Stomach (tissue), 19 donors: ENCODE measurements at places on chromosomes 16 and 17.

DNA sequence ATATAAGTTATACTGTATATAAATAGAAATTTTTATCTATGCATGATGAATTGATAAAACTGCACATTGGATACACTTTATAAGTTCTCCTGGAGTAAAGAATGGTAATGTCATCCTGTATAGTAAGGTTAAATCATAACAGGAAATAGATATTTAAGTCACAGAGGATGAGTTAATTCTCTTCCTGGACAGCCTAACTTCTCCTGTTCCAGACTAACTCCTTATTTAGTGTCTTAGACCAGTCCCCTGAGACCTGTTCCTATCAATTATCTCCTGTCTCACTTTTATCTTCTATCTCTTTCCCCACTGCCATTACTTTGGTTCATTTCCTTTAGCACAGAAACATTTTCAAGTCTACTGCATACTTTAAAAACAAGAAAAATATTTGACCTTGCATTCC is 46.5 kb downstream of the SSH2 start:
- no peaks in the 10 kb centered on the region for H3K36me3 ChIP-seq
- no peak overlapping the region for H3K4me3 ChIP-seq
- no peaks in the 10 kb centered on the region for H3K4me1 ChIP-seq
- H3K27ac ChIP-seq = no peak overlapping the region
- no peak for DNase-seq

GRCh38 chr17:36135465-36135864 is 31.8 kb downstream of the CCL4 start:
- no peak for DNase-seq
- no peak overlapping the region for H3K4me3 ChIP-seq
- no peaks in the 10 kb centered on the region for H3K27me3 ChIP-seq
- no peaks in the 10 kb centered on the region for H3K4me1 ChIP-seq
- H3K27ac ChIP-seq = no peak overlapping the region

DNA sequence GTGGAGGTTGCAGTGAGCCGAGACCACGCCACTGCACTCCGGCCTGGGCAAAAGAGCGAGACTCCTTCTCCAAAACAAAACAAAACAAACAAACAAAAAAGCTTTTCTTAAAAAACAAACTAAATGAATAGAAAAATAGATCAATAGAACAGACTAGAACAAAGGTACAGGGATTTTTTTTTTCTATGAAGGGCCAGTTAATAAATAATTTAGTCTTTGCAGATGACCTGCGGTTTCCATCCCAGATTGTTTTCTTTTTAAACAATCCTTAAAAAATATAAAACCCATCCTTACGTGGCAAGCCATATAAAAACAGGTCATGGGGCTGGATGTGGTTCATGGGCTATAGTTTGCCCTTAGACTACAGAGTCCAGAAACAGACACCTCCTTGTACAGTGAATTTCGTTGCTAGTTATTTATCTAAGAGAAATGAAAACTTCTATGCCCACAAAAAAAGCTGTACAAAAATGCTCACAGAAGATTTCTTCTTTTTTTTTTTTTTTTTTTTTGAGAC is 45.4 kb downstream of the CREBBP start:
- H3K4me3 ChIP-seq = no peak overlapping the region
- H3K27ac ChIP-seq = no peak overlapping the region
- no peak for DNase-seq
- H3K4me1 ChIP-seq = no peaks in the 10 kb centered on the region

DNA sequence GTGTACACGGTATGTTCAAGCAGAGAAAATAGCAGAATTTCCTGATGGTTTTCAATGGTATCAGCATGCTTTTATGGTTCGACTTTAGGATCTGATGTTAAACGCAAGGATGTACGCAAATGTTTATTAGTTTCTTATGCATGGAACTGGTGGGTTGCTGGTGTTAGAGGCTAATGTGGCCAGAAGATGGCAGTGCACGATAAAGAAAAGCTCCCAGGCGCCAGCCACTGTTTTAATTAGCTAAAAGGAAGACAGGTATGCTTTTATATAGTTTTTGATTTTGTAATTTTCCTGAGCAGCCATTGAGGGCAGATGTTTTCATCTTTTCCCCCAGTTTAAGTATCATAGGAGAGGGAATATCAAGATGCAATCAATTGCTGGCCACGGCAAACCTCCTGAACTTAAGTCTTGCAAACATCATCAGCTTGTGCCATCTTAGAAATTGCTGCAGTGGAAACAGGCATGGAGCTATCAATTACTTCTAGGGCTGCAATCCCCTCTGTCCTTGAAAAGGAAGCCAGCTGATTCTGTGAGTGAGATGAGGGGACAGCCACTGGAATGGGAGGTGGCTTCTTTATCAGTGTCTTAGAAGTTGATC is 648.5 kb upstream of the RBFOX1 start:
- peak; percentile 45 for DNase-seq
- H3K36me3 ChIP-seq = no peaks in the 10 kb centered on the region
- no peak overlapping the region for H3K4me3 ChIP-seq
- H3K4me1 ChIP-seq = no peaks in the 10 kb centered on the region
- no peaks in the 10 kb centered on the region for H3K27me3 ChIP-seq
- no peak overlapping the region for H3K27ac ChIP-seq

GRCh38 chr16:67683767-67684166 is 17.2 kb downstream of the C16orf86 start:
- H3K27me3 ChIP-seq = no peaks in the 10 kb centered on the region
- H3K4me3 ChIP-seq = no peak overlapping the region
- no peaks in the 10 kb centered on the region for H3K4me1 ChIP-seq
- peaks cover 35% of the 10 kb centered on the region for H3K36me3 ChIP-seq
- no peak overlapping the region for H3K27ac ChIP-seq
- DNase-seq = no peak

- H3K27ac ChIP-seq = no peak overlapping the region
- no peak overlapping the region for H3K4me3 ChIP-seq
- no peak for DNase-seq
- no peaks in the 10 kb centered on the region for H3K27me3 ChIP-seq
- H3K36me3 ChIP-seq = peaks cover 92% of the 10 kb centered on the region
- peaks cover 15% of the 10 kb centered on the region for H3K4me1 ChIP-seq
These were observed 35.7 kb upstream of the TRAP1 start for GRCh38 chr16:3752984-3753383.

DNA sequence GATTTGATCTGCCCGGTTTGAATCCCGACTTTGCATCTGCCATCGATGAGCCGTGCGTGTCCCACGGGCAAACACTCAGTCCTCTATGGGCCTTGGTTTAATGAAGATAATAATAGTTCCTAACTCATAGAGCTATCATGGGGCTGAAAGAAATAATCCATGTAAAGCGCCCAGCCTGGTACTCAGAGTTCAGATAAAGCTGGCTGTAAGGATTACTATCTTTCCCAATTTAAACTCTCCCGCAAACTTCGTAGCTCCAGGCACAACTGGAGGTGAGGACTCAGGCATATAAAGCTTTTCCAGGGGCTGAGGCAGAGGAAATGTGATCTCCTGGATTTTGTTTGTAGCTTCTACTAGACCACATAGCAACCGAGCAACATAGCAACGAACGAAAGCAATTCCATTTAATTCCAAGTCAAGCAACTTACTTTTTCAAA is 16.3 kb downstream of the ALOX15 start:
- H3K27me3 ChIP-seq = no peaks in the 10 kb centered on the region
- H3K4me1 ChIP-seq = peaks cover 9% of the 10 kb centered on the region
- no peaks in the 10 kb centered on the region for H3K36me3 ChIP-seq
- H3K4me3 ChIP-seq = no peak overlapping the region
- H3K27ac ChIP-seq = no peak overlapping the region

- H3K4me1 ChIP-seq = no peaks in the 10 kb centered on the region
- H3K27ac ChIP-seq = no peak overlapping the region
- no peaks in the 10 kb centered on the region for H3K36me3 ChIP-seq
- peaks cover 33% of the 10 kb centered on the region for H3K27me3 ChIP-seq
- DNase-seq = no peak
These were observed 249.2 kb downstream of the FOXL1 start for GRCh38 chr16:86827521-86827920.

DNA sequence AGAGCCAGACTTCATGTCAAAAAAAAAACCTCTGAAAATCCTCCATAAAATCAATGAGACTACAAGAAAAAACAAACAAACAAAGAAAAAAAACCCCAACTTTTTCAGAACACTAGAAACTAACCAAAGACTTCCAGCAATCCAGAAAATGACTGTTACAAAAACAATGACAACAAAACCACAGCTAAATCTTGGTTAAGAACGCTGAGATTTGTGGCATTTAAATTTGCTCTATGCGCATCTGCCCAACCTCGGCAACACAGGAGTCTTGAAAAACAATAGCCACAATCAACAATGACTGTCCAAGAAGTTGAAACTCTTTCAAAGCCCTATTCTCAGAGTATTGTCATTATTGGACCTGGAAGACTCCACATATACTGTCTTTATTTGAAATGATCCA is 402.4 kb downstream of the ZFHX3 start:
- DNase-seq = no peak
- H3K27ac ChIP-seq = no peak overlapping the region
- no peaks in the 10 kb centered on the region for H3K36me3 ChIP-seq
- H3K4me3 ChIP-seq = no peak overlapping the region
- no peaks in the 10 kb centered on the region for H3K27me3 ChIP-seq

DNA sequence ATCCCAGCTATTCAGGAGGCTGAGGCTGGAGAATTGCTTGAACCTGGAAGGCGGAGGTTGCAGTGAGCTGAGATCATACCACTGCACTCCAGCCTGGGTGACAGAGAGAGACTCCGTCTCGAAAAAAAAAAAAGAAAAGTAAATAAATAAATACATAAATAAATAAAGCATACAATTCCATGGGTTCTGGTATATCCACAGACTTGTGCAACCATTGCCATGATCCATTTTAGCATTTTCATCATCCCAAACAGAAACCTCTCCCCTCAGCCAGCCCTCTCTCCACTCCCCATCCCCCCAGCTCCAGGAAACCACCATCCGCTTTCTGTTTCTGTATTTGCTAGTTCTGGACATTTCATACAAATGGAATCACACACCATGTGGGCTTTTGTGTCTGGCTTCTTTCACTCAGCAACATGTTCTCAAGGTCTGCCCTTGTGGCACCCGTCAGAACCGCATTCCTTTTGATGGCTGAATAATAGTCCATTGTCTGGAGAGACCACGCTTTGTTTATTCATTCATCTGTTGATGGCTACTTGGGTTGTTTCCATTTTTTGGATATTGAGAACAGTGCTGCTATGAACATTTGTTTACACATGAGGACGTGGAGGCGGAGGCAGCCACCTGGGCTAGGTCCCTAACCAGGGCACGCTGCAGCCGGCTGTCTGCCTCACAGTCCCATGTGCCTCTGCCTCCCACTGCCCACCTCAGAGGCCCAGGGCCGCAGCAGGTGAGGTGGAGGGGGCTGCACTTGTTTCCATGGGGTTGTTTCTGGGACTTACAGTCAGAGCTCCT is 76.2 kb downstream of the NT5M start:
- no peak overlapping the region for H3K4me3 ChIP-seq
- peaks cover 20% of the 10 kb centered on the region for H3K27me3 ChIP-seq
- no peak for DNase-seq
- H3K4me1 ChIP-seq = no peaks in the 10 kb centered on the region
- no peaks in the 10 kb centered on the region for H3K36me3 ChIP-seq
- no peak overlapping the region for H3K27ac ChIP-seq

DNA sequence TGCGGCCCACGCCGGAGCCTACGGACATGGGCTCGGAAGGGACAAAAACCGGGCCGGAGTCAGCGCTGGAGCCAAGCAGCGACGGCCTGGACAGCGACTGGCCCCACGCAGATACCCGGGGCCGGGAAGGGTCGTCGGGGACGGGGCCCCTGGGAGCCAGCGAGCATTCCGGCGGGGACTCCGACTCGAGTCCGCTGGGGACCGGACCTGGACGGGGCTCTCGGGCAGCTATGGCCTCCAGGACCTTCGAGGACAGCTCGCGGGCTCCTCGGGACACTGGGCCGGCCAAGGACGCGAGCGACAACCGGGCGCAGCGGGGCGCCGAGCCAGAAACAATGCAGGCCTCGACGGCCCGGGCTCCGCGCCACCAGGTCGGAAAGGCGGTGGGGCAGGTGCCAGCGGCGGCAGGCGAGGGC is 1.0 kb downstream of the MYO15B start:
- peak overlapping the region; percentile 91 for H3K27ac ChIP-seq
- H3K27me3 ChIP-seq = no peaks in the 10 kb centered on the region
- H3K36me3 ChIP-seq = peaks cover 7% of the 10 kb centered on the region
- H3K4me3 ChIP-seq = peak overlapping the region; percentile 63

GRCh38 chr17:14098246-14098645 is 28.9 kb downstream of the COX10 start:
- no peak for DNase-seq
- H3K36me3 ChIP-seq = peaks cover 4% of the 10 kb centered on the region
- H3K27ac ChIP-seq = no peak overlapping the region
- H3K4me1 ChIP-seq = no peaks in the 10 kb centered on the region
- H3K4me3 ChIP-seq = no peak overlapping the region

GRCh38 chr17:75113798-75114551 is 4.2 kb downstream of the ARMC7 start:
- H3K36me3 ChIP-seq = peaks cover 11% of the 10 kb centered on the region
- H3K4me3 ChIP-seq = peak overlapping the region; percentile 47
- peaks cover 72% of the 10 kb centered on the region for H3K4me1 ChIP-seq
- peak overlapping the region; percentile 84 for H3K27ac ChIP-seq

DNA sequence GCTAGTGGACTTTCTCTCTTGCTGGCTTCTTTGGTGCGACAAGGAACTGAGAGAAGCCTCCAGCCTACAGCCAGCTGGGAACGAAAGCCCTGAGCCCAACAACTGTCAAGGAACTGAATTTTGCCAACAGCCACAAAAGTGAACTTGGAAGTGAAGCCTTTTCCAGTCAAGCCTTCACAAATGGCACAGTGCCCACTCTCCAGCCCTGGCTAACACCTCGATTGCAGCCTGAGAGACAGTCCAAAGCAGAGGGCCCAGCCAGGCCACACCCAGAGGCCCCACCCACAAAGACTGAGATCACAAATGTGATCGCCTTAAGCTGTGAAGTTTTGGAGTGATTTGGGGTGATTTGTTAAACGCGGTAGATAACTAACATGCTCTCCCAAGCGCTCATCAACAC is 244.6 kb upstream of the SDK2 start:
- H3K27ac ChIP-seq = no peak overlapping the region
- no peak for DNase-seq
- no peaks in the 10 kb centered on the region for H3K4me1 ChIP-seq
- no peak overlapping the region for H3K4me3 ChIP-seq
- H3K36me3 ChIP-seq = no peaks in the 10 kb centered on the region

DNA sequence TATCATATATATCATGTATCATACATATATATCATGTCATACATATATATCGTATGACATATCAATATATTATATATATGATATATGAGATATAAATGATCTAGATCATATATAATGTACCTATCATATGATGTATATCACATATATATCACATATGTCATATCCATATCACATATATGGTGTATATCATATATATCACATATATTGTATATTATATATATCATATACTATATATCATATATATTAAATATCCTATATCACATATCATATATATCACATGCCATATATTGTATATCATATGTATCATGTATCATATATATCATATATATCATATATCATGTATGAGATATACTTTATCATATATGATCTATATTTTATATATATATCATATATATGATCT is 355.9 kb upstream of the RBFOX1 start:
- no peaks in the 10 kb centered on the region for H3K36me3 ChIP-seq
- H3K4me1 ChIP-seq = no peaks in the 10 kb centered on the region
- H3K27me3 ChIP-seq = no peaks in the 10 kb centered on the region
- H3K4me3 ChIP-seq = no peak overlapping the region
